ENCODE measurements at places on chromosomes 16 and 17.

DNA sequence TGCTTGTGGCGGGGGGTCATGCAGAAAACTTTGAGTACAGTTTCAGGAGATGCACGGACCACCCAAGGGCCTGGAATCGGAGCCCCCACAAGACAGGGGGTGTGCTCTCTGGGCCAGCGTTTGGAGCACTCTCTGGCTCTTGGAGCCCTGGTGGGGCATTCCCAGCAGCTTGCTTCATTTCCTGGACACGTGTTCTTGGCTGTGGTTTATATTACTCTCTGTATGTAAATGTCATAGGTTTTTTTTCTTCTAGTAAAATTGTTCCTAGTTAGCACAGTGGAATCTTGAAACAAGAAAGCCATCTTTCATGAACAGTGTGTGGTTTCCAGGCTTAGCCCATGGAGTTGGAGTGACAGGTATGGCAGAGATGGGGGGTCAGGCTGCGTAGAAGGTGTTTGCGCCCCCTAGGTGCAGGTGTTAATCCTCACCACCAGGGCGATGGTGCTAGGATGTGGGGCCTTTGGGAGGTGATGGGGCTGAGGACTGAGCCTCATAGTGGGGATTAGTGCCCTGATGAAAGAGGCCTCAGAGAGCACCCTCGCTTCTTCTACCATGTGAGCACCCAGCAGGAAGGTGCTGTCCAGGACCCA is 79.8 kb downstream of the JPH3 start:
- no peak for DNase-seq

- no peak for DNase-seq
These were observed 13.2 kb downstream of the DGKE start for GRCh38 chr17:56847106-56847505.

- no peak for DNase-seq
These were observed 18.2 kb downstream of the PCTP start for GRCh38 chr17:55768936-55769624.

- no peak for DNase-seq
These were observed 5.4 kb downstream of the BANP start for GRCh38 chr16:87956365-87957231.

GRCh38 chr16:85955566-85955965 is 56.6 kb downstream of the IRF8 start:
- DNase-seq, result no peak

- no peak for DNase-seq
These were observed 45.0 kb downstream of the SOST start for GRCh38 chr17:43713494-43714162.

GRCh38 chr17:39769974-39770587 is 32.3 kb downstream of the GRB7 start:
- DNase-seq, result peak; percentile 50

DNA sequence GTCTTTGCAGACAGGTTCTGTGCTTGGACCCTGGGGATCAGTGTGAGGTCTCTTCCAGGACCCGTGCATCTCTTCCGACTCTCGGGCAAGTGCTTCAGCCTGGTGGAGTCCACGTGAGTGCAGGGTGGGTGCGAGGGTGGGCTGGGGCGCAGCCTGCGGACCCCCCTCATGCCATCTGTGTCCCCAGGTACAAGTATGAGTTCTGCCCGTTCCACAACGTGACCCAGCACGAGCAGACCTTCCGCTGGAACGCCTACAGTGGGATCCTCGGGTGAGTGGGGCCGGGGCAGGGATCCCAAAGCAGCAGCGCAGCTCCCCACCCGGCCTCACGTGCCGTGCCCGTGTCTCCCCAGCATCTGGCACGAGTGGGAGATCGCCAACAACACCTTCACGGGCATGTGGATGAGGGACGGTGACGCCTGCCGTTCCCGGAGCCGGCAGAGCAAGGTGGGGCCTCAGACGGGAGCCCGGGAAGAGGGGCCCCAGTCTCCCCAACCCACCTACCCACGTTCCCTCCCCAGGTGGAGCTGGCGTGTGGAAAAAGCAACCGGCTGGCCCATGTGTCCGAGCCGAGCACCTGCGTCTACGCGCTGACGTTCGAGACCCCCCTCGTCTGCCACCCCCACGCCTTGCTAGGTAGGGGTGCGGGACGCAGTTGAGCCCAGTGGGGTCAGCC is 10.1 kb downstream of the GNPTG start:
- no peak for DNase-seq

GRCh38 chr16:82364690-82365089 is 194.7 kb upstream of the MPHOSPH6 start:
- DNase-seq, result no peak

DNA sequence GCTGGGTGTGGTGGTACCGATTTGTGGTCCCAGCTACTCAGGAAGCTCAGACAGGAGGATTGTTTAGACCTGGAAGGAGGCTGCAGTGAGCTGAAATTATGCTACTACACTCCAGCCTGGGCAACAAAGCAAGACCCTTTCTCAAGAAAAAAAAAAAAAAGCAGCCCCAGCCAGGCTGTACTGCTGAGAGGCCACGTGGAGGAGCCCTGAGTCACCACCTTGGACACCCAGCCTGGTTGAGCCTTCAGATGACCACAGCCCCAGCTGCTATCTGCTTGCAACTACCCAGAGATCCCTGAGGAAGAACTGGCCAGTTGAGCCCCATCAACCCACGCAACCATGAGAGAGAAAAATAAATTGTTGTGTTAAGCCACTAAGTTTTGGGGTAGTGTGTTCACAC is 23.6 kb upstream of the GPRC5C start:
- DNase-seq, result no peak

DNA sequence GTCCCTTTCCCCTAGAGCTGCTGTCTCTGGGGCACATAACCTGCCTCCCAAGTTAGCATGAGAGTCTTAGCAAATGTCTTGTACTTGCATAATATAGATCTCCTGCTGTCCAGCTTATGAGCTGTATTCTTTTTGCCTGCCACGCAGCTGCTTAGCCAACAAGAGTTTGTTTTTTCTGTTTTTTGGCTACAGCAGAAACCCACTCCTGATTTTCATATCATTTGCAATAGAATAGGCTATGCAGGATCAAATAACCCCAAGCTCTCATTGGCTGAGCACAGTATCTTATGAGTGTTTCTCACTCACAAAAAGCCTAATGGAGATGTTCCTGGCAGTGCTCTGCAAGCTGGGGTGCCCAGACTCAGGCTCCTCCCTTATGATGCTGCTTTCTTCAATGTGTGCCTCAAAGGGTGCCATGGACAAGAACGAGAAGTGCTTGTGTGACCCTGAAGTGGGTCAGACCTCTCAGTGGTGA is 23.1 kb downstream of the B9D1 start:
- no peak for DNase-seq

- DNase-seq, result peak; percentile 3
These were observed 1070.0 kb downstream of the CDH11 start for GRCh38 chr16:64051824-64052223.

DNA sequence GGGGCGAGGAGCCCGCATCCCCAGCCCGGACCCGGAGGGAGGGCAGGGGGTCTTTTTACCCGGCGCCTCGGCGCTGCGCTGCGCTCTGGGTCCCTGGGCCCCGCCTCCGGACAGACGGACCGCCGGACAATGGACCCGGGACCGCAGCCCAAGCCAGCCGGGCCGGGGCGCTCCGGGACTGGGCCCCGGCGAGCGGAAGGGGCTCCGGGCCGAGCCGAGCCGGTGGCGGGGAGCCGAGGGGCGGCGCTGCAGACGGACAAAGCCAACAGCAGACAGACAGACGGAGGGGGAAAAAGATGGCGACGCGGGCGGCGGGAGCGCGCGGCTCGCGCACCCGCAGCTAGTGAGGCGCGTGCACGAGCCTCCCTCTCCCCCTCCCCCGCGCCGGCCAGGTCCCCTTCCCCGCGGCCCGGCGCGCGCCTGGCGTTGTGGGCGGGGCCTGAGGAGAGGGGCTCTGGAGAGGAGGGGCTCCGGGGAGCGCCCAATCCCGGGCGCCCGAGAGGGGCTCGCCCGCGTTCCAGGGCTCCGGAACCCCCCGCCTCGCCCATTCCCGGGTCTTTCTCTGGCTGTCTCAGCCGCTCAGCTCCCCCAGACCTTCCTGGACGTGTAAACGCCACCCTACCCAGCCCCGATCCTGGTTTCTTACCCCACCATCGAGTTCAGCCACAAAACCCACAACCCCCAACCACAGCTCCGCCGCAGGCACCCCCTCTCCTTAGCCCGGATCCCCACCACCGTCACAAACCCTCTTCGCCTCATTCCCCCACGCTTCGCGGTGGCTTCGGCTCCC is at the start of gene ZNF821:
Gene ZNF821 (minus strand): TSS at position 334 of the 790 bp plus-strand sequence. CDS start 4,236 bp downstream, outside the sequence.
- no peak for DNase-seq

GRCh38 chr17:73354423-73355284 is 42.9 kb upstream of the CDC42EP4 start:
- no peak for DNase-seq

DNA sequence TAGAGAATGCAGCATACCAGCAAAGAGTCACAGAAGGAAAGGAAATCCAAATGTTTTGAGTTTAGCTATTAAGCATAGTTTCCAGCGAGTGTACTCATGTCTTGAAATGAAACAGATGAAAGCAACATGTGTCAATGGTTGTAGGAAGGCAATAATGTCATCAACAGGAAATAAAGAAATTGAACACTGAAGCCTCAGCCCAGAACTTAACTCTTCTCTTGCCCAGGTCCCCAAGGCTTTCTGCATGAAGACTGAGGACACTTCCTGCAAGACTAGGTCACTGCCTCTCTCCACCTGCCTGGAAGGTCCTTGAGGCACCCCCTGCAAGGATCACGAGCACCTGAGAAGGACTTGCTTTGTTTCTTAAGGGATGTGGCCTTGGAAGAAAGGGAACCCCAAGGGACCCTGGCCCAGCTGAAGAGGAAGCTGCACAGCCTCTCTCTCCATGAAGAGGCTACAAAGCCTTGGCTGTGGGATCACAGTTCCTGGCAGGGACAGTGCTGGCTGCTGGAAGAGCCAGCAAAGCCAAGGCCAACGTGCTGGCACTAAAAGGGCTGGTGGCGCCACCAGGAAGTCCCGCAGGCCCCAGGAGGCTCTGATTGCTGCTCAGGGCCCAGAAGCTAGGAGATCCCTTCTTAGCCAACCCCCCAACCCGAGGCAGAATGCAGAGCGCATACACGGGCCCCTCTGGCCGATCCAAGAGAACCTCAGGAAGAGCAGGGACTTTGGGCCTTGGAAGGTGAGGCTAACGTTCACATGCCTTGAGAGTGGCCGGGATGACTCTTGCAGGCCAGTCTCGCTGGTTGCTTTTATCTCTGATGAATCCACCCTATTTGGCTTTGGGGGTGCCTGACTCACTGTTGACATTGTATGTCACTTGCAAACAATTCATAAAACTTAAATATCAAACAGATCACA is 23.4 kb upstream of the AXIN2 start:
- no peak for DNase-seq

DNA sequence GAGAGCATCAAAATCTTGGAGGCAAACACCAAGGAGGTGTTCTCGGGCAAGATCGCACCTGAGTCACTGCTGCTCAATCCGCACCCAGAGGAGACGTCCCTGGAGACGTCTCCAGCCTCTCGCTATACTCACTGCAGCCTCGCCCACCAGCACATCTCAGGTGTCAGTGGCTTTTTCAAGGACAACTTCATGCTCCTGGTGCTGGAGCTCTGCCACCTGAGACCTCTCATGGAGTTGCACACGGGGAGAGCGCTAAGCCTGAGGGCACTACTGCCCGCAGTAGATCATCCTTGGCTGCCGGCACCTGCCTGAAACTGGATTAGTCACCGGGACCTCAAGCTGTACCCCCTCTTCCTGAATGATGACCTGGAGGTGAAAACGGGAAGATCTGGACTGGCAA is 2.6 kb upstream of the MBTPS1 start:
- no peak for DNase-seq

DNA sequence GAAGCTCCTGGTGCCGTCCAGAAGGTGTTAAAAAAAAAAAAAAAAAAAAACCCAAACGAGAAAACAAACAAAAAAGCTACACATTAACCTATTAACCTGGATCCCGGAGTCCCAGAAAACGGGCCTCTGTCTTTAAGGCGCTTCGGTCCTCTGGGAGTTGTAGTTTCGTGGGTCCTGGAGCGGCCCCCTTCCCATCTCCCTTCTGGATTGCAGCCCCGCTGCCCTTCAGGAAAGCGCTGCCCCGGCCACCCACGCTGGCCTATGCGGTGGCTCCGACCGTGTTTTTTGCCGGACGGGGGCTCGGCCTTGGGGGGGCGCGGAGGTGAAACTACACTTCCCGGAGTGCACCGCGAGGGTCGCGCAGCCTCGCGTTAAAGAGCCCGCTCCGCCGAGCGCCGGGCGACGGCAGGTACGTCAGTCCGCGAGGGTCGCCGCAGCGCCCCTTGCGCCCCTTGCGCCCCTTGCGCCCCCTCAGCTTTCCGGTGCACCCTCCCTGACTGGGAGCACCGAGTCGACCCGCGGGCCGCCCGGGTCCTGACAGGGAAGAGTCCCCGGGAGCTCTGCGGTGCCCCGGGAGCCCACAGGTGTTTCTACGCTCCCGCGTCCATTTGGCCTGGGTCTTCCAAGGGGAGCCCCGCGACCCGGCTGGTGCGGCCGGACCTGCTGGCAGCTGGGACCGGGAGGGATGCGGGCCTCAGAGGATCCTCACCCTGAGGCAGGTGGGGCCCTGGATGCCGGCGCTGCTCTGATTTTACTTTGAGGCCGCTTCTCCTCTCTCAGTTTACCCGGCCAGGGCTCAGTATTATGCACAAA is at the start of gene FCSK:
Gene FCSK (plus strand): TSS at position 374 of the 813 bp plus-strand sequence. CDS start 8,596 bp downstream, outside the sequence.
- DNase-seq, result no peak

DNA sequence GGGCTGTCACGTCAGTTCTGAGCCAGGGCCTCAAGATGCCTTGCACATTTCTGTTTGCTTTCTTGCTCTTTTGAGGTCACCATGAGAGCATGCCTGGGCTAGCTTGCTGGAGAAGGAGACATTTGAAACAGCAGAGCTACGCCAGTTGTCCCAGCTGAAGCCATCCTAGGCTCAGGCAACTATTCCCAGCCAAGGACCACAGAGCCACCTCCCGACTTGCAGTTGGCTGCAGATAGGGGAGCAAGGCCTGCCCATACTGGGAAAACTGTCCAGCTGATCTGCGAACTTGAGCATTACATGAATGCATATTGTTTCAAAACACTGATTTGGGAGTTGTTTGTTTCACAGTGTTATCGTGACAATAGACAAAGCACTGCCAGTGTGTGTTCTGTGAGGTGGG is 340.8 kb downstream of the XYLT1 start:
- DNase-seq, result no peak

GRCh38 chr17:66714046-66715023 is 120.6 kb upstream of the CACNG5 start:
- no peak for DNase-seq

DNA sequence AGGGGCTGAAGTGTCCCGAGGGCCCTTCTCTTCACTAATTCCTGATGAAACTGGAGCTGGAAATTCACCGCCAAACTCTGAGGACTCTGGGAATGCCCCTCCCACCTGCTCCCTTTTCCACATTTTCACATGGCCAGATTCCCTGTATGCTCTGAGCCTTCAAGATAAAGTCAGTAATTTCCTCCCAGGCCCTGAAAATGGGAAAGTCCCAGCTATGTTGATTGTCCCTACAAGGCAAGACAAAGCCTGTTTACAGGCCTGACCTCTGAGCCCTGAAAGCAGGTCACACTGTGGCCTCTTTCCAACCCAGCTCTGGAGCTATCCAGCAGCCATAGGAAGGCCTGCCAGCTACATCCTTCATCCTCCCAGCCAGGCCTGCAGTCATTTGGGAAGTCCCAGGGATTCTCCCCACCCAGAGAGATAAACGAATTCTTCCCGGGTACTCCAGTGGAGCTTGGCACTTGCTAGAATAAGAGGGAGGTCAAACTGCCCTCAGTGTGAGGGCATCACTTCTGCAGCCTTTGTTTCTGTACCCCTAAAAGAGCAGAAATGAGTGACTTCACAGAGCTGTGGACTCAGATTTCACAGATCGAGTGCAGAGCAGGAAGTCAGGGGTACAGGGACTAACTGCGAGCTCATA is 19.6 kb upstream of the CCL2 start:
- peak; percentile 75 for DNase-seq

- no peak for DNase-seq
These were observed 465.7 kb downstream of the HAPSTR1 start for GRCh38 chr16:9556949-9557665.

All from LNCaP clone FGC (cell line).